Activated CD4-positive, CD25-positive, alpha-beta regulatory T cell (primary cell): ENCODE measurements at places on chromosomes 7 and 10.

- DNase-seq, result no peak
Measured at GRCh38 chr10:120666308-120666707, 184.9 kb upstream of the WDR11 start.

DNA sequence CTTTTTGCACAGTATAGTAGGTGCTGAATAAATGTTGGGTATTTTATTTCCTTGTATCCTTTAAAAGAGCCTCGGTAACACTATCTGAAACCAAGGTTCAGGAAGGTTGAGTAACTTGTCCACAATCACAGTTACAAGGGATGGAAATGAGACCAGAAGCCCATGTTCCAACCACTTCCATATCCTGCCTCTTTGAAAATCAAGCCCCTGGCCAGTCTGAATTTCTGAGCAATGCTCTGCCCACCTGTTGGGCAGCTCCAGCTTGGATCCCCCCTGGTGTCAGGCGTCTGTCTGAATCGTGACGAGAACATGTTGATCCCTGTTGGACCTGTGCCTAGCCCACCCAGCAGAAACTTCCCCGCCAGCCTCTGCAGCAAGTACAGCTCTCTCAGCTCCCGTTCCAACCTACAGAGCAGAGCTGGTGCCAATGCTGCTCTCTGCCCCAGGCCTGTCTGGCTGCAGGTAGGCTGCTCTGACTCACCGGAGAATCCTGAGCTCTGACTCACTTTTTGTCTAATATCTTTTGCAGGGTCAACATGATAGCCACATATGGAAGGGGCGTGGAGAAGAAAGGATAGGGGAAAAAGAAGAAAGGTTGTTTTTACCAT is 595.5 kb downstream of the INHBA start:
- DNase-seq, result no peak

DNA sequence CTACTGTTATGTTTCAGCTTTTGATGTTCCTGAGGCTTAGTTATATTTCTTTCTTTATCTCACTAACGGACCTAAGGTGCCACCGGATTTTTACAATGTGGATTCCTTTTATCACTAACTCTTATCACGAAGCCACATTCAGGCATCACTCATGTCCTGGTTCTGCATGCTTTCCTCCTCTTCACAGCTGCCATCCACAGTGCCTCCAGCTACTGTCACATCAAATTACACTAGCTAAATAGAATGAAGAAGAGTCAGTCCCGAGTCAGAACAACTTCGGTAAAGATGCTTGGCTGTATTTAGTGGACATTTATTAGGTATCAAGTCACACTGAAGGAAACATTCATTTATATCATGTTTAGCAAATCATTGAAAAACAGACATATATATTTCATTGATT is 153.2 kb downstream of the NEBL start:
- DNase-seq, result no peak

- no peak for DNase-seq
Measured at GRCh38 chr10:96133135-96133534, 3.0 kb downstream of the ZNF518A start.

- no peak for DNase-seq
Measured at GRCh38 chr10:82462910-82463551, 588.0 kb downstream of the NRG3 start.

DNA sequence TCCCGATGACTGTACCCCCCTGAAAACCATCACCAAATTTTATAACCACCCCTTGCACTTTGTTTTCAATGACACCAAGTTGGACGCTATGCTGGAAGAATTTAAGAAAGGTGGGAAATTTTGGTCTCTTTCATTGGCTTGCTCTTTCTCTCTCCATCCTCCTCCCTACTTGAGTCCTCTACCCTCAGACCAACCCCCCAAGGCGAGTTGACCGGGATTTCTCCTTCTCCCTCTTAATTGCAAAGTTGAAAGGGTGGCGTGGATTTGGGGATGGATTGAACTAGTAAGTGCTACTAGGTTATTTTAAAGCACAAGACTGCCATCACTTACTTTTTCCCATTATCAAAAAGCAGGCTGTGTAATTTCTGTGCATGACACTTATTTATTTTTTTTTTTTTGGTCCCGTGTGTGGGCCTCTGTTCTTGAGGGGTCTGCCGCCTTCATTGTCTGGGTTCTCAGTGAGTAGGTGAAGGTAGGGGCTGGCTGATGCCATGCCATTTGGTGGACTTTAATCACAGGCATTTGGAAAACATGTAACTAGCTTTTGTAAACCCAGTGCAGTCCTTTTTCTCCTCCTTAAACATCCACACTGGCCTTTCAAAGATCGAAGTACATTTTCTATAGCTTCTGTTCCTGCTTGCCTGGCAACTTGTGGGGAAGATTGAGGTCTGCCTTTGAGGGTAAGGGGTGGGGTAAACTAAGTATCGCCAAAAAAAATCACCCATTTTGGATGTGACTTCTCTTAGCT is 2.1 kb downstream of the CNNM2 start:
- DNase-seq, result no peak

DNA sequence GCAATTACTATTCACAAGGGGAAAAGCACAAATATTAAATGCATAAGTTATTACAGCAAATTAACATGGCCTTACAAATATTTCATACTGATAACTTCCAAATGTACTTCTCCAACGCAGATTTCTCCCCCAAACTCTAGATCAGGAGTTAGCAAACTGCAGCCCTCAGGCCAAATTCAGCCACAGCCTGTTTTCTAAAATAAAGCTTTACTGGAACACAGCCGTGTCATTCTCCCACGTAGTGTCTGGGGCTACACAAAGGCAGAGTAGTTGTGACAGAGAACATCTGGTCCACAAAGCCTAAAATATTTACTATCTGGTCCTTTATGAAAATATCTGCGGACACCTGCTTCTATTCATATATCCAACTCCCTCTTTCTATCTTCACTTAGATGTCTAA is 151.8 kb upstream of the AHR start:
- no peak for DNase-seq

- DNase-seq, result no peak
Measured at GRCh38 chr10:132405463-132405991, 8.5 kb downstream of the PWWP2B start.

- no peak for DNase-seq
Measured at GRCh38 chr10:43252783-43253341, 14.0 kb downstream of the RASGEF1A start.

GRCh38 chr10:110447886-110448285 is 49.8 kb upstream of the DUSP5 start:
- DNase-seq, result no peak
